A549 (cell line): ENCODE measurements at places on chromosomes 13 and 19. TPM values are rescaled to one million over a fixed set of nuclear protein-coding genes. Genes with fewer than 3 reads are reported as not detected.
A peak's percentile ranks its signal among the peaks of the same experiment; 100 is the strongest.

The ZNF578 gene
- not detected in 3 replicates for polyA plus RNA-seq

The CYP2A6 gene
- polyA plus RNA-seq, result not detected in 3 replicates

DNA sequence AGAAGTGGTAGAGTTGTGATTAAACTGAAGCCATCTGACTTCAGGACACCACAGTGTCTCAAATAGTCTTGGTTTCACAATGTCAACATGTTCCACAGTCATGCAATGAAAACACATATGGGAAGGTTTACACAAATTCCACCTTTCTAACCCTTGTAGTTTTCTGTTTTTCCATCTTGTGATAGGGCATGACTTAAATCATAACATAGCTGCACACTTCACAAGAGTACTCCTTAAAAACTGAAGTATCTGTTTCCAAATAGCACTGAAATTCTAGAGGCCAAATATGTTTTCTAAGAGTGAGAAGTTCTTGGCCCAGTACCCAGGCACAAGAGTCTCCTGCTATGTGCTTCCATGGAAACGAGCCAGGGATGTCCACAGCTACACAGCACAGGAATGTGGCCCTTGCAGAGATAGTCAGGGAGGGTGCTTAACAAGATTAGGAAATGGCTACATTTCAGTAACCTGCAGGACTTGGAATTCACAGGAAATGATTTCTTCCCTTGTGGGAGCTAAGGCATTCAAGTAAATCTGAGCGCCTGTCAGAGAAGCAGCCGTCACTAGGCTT is 269.1 kb downstream of the NDFIP2 start:
- peak; percentile 36 for DNase-seq

The CPAMD8 gene
- polyA plus RNA-seq, result not detected in 3 replicates

DNA sequence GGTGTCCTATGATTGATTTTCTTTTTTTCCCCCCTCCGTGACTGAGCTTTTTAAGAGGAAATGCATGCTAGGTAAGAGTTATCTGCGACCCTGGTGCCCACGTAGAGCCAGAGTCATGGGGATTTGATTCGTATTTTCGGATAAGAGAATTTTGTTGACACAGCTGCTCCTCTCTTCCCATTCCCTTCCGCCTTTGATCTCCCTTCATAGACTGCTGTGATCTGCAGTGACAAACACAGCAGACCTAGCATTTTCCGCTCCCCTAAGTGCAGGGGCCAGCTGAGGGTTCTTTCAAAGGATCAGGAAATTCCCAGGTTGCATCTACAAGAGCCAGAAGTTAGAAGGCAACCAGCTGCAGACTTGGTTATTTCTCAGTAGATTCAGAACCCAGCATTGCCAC is 70.5 kb downstream of the ZNF568 start:
- no peak for DNase-seq

GRCh38 chr19:14654786-14655560 is 19.7 kb downstream of the ADGRE3 start:
- DNase-seq, result no peak

The ZNF560 gene
- polyA plus RNA-seq, result not detected in 3 replicates
